Stimulated activated naive CD4-positive, alpha-beta T cell (primary cell): ENCODE measurements at places on chromosomes 1 and 21.

DNA sequence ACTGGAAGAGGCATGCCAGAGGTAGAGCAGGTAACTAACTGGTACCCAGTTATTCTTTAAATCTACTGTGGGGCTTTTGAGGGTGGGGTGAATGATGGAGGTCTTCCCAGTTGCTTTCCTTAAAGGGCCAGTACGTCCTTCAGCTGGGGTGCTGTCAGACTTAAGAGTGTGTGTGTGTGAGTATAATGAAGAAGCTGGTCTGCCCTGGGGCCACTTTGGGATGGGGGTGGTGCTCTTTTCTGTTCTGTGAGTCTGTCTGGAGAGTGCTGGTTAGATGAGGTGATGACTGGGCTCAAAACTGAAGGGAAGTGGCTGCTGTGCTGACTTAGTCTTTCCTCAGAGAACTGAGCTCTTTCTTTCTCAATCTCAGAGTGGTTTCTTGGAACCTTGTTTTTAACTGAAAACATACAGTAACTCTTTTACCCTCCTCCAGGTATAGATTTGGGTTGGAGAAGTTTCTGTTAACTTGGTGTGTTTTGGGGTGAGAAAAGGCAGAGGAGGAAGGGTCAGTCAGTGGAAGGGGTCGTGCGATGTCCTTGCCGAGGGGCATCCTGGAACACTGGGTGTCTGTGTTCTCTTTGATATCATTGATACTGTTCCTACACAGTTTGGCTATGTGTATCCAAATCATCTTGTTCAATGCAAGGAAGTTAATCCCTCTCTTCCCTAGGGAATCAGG is 746 bp downstream of the MACF1 start:
- peak; percentile 10 for DNase-seq

- no peak for DNase-seq
Measured at GRCh38 chr21:23223882-23224281, 2225.7 kb downstream of the NCAM2 start.

- no peak for DNase-seq
Measured at GRCh38 chr1:184604152-184604900, 150.3 kb downstream of the EDEM3 start.

DNA sequence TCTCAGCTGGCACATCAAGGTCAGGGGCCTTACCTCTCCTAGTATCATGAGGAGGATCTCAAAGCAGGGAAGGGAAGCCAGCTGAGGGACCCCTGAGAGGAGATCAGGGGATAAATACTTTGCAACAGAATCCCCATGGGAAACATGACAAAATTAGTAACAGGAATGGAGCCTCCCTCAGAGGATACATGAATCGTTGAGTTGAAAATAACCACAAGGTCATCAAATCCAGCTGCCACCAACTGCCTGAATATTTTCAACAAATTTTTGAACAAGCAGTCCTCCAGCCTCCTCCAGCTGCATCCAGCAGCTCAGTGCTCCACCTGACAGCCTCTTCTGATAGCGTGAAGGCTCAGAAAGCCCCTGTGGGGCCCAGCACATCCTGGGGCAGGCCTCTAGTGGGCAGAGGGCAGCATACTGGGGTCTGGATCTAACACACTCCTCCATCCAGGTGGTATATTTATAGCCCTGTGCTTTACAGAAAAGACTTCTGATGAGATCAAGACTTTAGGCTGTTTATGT is 404.3 kb downstream of the NTNG1 start:
- DNase-seq = no peak

DNA sequence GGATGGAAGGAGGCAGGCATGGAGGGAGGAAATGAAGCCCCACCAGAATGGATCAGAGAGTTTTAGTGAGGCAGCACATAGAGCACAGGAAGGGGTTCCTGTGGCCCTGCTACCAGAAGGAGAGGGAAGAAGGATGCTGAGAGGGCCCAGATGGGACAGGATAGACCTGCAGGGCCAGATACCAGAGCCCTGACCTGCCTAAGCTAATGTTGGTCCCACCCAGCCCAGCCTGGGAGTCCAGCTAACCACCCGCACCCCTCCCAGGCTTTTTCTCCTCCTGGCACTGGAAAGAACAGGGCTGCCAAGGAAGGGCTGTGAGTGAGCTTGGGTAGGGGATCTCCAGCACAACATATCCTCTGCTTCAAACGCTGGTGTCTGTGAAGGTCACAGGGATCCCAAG is 6.9 kb downstream of the NECTIN4 start:
- DNase-seq = no peak

DNA sequence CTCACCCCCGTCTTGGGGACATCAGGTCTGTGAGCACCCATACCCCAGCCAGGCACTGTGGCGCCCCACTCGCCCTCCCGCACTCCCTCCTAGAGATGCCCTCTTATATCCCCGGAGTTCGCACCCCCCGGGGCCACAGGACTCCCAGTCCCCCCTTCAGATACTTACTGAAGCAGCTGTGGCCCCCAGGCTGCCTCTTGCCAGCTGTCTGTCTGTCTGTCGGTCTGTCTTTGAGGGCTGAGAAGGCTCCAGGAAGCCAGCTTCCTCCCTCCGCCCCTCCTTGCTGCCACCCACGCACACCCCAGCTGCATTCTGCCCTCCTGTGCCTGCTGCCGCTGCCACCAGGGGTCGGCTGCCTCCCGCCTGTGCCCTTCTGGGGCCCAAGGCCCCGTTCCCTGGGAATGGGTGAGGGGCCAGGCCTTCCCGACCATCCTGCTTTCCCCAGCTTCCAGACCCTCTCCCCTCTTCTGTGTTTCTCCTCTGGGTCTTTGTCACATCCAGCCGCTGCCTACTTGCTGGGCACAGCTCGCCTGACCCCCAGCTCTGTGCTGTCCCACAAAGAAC is at the start of gene PTPN7:
Gene PTPN7, minus strand, starts transcription at position 226 of the 564 bp plus-strand sequence. CDS start 1,200 bp downstream, outside the sequence.
- peak; percentile 77 for DNase-seq

DNA sequence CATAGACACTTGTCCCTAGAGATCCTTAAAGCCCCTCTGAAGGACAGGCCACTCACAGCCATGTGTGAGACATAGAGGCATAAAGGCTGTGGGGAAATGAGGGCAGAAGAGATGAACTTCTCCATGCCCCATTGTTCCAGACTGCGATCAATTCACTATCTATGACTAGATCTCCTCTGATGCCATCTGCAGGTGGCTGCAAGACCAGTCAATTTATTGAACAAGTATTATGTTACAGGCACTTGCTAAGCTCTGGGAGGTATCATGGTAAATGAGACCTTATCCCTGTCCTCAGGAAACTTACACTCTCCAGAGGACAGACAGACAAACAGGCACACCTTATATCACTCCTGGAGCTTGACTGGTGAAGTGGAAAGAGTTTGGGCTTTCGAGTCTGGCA is 22.9 kb downstream of the UBIAD1 start:
- peak; percentile 30 for DNase-seq

DNA sequence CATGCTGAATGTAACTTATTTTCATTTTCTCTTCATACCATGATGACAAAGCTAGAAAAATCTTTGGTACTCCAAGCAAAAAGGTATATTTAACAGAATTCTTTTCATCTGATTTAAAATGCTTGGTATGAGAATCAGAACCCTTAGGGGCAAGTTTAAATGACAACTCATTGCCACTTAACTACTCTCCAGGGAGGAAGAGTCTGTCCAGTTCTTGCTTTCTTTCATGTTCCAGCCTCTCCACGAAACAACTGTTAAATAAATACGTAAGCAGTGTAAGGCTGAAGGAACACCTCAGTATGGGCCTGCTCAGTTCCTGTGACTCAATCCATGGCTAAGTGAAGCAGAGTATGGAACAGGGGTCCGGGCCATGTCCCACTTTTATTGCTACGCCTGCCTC is 1.6 kb downstream of the LCE2A start:
- no peak for DNase-seq

GRCh38 chr1:18256282-18257235 is 149.0 kb downstream of the IGSF21 start:
- DNase-seq = no peak

DNA sequence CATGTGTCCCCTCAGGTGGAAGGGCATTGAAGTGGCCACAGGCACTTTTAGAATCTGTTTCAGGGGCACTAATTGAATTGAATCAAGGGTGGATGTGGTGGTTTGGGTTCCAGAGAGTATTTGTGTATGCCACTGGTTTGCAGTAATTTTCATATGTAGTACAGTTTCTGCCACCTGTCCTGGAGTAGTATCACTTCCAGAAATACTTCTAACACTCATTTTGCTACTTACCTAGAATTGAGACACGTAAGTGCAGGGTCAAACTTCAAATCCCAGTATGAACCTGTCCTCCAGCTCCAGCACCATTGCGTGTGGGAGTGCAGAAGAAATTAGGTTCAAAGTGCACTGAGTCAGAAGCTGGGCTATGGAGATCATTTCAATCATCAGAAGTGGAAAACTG is 26.8 kb downstream of the RSPH1 start:
- DNase-seq = no peak

DNA sequence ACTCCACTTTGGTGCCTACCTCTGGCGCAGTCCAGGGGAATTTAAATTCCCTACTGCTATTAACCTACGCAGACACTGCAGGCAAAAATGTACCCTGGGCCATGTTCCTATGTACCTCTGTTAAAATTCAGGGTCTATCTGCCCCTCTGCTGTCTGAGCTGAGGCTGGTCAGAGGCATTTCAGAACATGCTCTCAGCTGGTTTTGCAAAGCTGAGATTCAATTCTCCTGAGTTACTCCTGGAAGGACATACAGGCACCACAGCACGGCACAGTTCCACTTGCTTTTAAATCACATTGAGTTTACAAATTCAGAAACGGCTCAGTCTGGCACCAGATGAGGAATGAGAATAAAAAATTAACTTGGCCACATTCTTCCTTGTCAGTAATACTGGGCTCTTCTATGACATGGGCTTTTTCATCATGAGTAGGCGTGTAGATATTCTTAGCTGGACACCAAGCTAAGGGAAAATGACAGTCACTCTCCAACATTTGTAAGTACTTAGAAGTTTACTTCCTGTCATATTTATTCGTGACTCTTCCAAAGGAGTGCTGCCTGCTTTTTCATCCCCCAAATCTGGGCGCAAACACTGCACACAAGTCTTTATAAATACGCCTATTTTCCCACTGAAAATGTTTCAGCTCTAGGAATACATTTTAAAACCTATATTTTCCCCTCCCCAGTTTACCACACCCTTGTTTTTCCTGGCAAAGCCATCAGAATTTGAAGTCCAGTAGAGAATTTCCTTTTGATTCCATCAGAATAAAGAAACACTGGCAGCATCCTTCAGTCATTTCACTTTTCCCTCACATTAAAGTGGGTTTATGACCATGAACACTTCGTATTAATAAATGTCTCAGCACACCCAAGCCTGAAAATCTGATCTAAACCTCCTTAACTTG is 1.9 kb downstream of the C1orf198 start:
- DNase-seq = no peak

GRCh38 chr1:3777078-3777547 is 4.6 kb downstream of the SMIM1 start:
- DNase-seq = no peak

DNA sequence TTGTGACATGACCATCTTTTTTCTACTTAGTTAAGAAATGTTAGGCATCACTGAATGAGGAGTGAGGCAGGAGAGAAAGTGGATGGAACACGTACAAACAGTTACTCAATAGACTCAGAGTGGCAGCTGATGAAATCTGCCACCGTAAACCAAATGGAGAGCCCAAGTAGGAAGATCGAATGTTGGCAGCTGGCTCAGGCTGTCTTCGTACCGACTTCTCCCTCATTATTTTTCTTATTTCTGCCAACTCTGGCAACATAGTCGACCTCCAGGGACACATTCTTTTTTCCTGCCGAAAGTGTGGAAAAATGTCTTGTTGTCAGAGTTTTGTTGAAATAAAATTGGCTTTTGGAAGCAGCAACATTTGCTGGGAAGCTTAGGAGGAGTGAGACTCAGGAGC is 143.3 kb downstream of the GREM2 start:
- DNase-seq = no peak

GRCh38 chr1:60428127-60428526 is 354.6 kb upstream of the C1orf87 start:
- no peak for DNase-seq

DNA sequence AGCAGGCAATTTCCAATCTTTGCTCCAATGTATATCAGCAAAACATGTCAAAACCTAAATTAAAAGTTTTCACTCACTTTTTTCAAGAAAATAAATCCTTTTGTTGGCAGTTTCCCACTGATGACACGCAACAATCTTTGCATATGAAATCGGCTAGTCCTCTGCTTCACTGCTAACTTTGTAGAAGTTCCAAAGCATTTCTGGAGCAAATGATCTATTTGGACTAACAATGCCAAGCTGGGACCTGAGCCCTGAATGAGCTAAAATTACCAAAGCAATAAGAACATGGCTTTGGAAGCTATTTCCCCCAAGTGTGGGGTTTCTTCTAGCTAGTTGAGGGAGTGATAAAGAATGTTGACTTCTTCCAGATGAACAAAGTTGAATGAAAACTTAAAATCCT is 5.1 kb downstream of the BEND5 start:
- no peak for DNase-seq

GRCh38 chr1:218301217-218301616 is 16.1 kb downstream of the RRP15 start:
- no peak for DNase-seq

DNA sequence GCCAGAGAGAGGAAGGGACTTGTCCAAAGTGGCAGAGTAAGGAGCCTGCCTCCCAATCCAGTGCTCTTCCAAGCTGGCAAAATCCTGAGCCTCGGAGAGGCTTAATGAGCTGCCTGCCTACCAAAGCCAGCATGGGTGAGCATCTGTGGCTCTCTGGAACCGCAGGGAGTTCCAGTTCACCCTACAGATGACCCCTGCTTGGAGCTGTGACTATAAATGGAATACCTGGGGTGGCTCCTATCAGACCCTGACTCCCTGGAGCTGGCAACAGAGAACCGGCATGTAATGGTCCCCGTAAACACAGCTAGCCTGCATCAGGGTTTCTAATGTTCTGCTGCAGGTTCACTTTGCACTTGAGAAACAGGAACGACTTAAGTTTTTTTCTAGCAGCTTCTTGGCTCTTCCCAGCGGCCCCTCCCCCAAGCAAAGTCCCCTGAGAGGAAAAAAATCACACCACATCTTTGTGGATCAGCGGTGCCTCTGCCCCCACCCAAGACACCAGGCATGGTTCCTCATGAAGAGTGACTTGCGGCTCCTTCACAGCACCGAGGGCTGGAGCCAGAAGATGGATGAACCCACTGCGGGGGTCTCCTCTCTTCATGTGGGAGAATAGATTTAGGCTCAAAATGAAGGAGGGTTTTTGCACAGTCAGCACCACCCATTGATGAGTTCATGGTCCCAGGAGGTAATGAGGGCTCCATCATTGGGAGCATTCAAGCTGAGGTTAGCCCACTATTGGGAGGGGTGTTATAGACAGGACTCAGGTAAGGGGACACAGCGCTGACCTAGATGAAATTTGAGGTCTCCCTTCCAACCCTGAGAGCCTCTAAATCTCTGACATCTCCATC is 79.0 kb downstream of the SYT2 start:
- DNase-seq = no peak

DNA sequence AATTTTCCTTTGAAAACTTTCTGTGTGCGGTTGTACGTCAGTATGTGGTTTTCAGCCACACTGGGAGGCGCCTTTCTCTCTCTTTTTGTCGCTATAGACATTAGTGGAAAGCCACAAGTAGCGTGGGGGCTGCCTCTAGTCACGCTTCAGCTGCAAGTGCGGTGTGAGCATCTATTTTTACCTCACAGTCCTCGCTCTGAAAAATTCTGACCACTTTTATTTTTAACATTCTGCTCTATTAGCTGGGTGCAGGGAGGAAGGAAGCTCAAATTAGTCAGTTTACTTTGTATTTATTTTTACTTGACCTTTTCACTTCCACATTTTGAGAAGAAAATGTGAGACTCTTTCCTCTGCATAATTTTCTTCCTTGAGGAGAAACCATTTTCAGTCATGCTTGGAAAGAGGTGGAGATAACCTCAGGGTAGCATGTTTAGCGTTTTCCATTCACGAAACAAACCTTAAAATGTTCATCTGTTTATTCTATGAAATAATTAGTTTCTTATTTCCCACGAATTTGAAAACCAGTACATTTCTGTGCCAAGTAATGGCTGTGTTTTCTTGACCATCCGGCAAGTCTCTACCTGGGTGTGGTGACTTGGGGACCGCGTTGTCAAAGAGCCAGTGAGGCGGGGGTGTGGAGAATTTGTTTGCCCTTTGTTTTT is 35.6 kb downstream of the ADARB1 start:
- DNase-seq = peak; percentile 18
